Activated naive CD4-positive, alpha-beta T cell treated with Interleukin-2 at 50 U/mL for 16 hours (primary cell): ENCODE measurements at places on chromosomes 13 and 19.

DNA sequence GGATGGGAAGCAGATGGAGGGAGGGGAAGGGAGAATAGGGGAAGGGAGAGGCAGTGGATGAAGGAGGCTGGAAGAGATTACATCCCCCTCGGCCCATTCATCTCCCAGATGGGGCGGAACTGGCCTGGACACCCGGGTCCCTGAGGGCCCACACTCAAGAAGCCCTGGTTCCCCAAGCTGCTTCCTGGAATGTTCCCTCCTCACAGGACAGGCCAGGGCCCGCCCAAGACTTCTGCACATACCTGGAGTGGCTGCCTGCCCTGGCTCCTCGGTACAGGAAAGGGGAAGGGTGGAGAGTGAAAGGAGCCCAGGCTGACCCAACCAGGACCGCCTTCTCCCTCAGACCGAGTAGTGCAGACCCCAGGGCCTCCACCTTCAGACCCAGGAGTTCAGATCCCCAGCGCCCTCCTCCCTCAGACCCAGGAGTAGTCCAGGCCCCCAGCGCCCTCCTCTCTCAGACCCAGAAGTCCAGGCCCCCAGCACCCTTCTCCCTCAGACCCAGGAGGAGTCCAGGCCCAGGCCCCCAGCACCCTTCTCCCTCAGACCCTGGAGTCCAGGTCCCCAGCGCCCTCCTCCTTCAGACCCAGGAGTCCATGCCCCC is 489 bp downstream of the NTF4 start:
- no peak for DNase-seq

DNA sequence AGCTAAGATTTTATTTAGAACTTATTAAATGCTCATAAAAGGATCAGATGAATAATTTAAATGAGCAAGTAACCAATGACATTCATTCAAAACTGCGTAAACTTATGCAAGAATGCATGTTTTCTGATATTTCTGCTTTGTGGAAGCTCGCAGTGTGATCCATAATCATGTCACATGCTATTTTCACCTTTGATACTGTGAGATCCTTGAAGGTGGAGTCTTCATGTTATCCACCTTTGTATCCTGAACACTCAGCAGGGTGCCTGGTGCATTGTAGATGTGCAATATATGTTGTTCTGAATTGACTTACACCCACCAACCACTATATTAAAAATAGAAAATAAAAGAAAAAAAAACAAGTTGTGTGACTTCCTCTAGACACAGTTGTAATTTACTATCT is 333.5 kb downstream of the DCT start:
- DNase-seq = no peak

DNA sequence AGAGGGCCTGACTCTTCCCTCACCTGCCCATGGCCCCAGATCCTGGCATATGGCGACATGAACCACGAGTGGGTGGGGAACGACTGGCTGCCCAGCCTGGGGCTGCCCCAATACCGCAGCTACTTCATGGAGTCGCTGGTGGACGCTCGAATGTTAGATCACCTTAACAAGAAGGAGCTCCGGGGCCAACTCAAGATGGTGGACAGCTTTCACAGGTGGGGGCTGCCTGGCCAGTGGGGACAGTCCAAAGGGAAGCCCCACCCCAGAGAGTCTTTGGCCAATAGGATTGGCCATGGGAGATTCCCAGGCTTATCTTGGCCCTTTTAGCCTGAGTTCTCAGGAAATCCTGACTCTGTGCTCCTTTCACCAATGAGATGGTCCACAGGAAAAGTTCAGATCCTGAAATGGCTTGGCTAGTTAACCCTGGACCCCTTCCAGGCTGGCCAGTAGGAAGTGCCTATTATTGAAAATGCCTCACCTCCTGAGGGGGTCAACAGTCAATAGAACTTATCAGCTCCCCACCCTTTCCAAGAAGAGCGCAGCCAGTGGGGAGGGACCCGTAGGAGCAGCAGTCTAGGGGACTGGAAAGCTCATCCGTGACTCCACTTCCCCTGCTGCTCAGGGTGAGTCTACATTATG is 7.0 kb downstream of the HRC start:
- no peak for DNase-seq

GRCh38 chr13:59210543-59210942 is 953.2 kb downstream of the DIAPH3 start:
- DNase-seq = no peak

DNA sequence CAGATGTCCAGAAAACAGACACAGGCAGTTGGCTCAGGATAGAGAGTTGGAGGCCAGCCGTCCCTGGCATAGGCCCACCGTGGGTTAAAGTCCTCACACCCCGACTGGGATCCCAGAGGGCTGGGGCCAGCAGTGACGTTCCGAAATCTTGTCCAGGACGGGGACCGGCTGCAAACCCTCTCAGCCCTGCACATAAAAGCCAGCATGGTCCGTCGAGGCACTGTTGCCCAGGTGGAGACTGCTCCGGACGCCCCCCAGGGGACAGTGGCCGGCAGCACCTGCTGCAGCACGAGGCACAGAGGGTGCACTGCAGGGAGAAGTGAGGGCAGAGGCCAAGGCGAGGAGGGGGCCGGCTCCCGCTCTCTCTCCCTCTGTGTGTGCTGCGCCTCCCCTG is 4.3 kb upstream of the IFNL2 start:
- DNase-seq = no peak

GRCh38 chr19:51802775-51803174 is 7.8 kb downstream of the FPR3 start:
- DNase-seq = no peak

DNA sequence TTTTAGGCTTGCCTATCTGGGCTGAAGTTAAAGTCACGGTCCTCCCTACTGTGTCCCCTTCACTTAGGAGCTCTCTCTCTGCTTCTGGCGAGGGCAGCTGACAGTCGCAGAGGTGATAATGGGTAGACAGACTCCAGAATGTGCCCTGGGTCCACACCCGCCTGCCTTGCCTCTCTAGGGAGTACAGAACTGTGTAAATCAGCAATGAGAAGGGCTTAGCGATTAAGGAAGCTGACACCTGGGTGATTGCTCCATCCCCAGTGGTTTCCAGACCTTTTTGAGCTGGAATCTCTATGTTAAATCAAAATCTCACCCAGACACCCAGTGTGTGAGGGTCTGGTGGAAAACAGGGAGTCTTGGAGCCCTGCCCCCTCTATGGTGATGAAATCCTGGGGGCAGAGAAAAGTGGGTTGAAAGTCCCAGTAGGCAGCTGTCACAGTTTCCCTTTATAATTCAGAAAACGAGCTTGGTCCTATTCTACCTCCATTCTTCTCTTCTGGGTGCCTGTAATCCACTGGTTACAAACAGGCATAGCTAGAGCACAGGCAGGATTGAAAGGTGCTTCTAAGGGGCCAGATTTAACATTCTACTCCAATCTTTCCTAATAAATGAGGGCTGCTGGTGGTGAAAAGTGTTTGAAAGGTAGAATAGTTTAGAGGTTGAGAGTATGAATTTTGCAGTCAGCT is 46.9 kb downstream of the OLFM4 start:
- no peak for DNase-seq

DNA sequence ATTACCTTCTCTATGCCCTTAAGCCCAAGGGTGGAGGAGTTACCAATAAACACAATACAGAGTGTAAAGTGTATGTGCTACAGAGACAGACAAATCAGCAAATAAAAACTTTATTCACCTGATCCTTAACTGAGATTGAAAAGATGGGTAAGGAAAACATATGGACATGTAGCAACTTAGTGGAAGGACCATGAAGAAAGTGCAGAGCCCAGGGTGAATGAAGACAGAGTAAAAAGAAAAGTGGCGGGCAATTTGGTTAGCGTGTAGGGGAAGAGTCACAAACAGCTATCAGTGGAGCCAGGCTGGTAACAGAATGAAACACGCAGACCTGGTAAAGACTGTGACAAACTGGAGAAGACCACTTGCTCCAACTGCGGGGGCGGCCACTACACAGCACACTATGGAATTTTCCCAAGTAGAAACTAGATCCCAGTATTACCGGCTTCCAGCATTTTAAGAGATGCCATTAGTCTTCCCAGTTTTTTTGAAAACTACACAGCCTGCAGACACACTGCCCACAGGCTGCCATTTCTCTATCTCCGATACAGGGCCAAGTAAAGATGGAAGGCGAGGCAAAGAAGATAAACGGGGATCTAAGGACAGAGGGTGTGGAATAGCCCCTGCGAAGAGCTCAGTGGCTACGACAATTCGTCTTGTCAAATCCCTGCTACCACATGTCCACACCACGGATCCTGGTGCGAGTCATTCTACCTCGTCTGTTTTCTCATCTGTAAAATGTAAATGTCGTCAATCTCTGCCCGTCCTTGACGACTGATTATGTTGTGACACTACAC is 1.2 kb downstream of the UQCRFS1 start:
- DNase-seq = no peak

- DNase-seq = no peak
Measured at GRCh38 chr13:40794414-40795368, 5.3 kb downstream of the SLC25A15 start.

- peak; percentile 21 for DNase-seq
Measured at GRCh38 chr13:21637296-21637695, 33.3 kb upstream of the MICU2 start.

GRCh38 chr13:33206425-33206824 is 79.1 kb downstream of the STARD13 start:
- DNase-seq = no peak

GRCh38 chr19:43667876-43668405 is 2.0 kb downstream of the PLAUR start:
- DNase-seq = no peak

DNA sequence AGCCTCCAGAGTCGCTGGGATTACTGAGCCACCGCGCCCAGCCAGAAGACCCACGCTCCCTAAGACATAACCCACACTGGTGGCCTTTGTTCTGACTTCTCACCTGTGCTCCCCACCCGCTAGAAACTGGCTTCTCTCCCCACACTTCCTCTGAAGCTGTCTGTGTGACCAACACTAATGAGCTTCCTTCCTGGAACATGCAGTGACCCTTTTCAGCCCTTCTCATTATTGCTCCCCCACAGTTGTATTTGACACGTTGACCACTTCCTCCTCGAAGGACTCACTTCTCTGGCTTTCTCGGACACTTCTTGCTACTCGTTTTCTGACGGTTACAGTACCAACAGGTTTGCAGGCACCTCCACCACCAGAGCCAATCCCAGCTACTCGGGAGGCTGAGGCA is 10.9 kb downstream of the NCR1 start:
- no peak for DNase-seq

GRCh38 chr13:75769141-75769905 is 133.2 kb downstream of the LMO7 start:
- no peak for DNase-seq

DNA sequence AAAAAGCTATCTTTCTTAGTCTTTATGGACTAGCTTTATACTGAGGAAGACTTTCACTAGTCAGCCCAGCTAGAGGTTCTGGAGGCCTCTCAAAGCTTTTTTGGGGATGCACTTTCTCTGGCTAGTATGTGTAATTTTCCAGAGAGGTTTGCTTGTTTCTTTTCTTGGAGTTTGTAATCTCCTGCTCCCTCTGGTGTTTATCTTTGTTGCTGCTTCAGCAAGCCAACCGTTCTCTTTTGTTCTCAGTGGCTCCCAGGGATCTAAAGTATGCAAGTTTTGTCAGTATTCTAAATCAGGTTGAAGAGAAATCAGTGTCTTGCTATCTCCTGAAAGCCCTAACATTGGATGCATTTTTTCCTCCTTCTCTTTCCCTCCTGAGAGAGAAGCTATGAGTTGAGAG is 121.1 kb upstream of the MYO16 start:
- DNase-seq = no peak

DNA sequence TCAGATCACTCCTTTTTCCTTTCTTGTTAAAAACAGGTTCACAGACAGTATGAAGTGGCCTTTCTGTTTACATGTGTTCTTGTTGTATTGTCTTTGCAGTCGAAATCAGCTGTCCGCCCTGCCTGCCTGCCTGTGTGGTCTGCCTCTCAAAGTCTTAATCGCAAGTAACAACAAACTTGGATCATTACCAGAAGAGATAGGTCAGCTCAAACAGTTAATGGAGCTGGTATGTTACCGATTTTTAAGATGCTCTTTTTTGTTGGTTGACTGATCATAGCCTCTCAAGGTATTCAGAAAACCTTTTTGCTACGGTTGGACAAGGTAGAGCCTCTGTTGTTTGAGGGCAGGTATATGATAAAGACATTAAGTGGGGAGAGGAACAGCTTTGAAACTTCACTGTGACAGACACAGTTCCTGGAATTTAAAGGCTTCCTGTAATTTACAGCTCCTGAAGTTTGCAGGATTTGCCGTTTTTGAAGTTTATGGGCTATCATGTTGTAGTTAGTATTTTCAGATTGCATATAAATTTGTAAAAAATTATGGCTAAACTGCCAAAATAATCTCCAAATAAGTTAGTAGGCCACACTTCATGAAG is 116.1 kb downstream of the LRCH1 start:
- DNase-seq = no peak

- DNase-seq = no peak
Measured at GRCh38 chr13:44386913-44387556, 13.4 kb downstream of the SERP2 start.

DNA sequence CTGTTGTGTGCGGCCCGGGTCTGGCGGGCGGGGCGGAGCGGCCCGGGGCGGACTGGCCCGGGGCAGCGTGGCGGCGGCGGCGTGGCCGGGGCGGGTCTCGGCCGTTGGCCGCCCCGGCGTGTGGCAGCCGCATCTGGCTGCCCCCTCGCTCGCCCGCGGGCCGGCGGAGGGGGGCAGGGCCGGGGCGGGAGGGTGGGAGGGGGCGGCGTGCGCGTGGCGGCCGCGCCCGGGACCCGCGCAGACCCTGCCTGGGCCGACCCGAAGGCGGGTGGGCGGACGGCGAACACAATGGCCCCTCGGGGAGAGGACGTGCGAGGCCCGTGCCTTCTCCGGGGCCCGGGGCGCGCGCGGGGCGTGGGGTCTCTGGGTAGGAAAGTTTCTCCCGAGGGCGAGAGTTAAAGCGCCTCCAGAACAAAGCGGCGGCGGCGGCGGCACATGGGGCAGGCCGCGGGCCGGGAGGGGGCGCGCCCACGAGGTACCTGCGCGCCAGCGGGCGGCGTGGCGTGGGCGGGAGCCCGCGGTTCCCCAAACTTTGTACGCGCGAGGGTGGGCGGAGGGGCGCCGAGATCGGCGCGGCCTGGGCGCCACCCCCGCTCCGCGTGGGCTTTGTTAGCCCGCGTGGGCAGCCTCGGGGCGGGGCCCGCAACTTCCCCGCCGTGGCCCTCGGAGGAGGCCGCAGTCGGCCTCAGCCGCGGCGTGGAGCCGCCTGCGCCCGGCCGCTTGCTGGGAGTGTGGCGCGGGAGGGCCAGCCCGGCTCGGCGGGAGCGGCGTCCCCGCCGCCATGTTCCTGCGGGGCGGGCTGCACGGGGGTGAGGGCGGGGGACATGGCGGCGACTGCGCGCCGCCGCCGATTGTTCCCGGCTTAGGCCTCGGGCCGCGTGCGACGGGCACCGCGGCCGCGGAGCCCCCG is 764 bp downstream of the MIR17HG start:
- peak; percentile 77 for DNase-seq

- no peak for DNase-seq
Measured at GRCh38 chr19:18648973-18649315, 12.1 kb downstream of the KLHL26 start.

DNA sequence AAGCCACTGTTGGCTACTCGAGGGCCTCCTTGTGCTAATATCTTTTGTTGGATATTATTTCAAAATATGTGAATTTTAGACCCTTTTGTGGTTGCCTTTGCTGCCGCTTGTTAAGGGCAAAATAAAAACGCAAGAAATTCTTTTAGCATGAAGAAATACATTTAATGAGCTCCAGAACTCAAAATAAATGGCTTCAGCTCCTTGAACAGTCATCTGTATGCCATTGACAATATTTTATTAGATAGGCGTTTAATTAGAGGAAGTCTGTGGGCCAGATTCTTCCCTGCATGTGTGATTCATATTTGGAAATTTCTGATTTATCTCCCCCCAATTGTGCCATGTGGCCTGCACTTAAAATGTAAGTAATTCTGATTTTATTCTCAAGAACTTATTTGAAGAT is 177.2 kb downstream of the STK24 start:
- no peak for DNase-seq
